T-helper 2 cell (primary cell): ENCODE measurements at places on chromosomes 12 and 14.

DNA sequence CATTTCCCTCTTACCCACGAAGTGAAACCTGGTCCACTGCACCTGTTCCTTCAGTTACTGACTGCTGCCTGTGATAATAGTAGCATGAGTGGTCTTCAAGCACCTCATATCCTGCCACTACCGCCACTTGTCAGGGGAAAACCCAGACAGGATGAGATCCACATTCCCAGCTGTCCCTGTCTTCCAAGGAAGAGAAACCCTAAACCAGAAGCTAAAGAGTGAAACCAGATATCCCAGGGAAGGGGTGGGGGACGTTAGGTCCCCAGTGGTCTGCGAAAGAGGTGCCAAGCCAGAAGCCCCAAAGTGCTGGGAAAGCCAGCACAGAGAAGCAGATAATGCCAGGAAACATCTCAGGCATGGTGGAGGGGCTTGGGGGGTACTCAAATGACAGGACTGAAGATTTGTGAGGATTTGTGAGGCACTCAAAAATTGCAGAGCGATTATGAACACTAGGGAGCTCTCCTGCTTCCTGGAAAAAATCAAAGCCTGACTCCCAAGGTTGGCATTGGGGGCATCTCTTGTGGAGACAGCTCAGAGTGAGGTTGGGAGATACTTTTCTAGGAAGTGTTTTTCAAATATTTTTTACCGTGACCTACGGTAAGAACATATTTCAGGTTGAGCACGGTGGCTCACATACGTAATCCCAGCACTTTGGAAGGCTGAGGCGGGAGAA is 77.9 kb downstream of the TMEM30B start:
- DNase-seq: no peak

- DNase-seq: no peak
Observed at GRCh38 chr12:42091769-42092168, 52.9 kb downstream of the GXYLT1 start.

DNA sequence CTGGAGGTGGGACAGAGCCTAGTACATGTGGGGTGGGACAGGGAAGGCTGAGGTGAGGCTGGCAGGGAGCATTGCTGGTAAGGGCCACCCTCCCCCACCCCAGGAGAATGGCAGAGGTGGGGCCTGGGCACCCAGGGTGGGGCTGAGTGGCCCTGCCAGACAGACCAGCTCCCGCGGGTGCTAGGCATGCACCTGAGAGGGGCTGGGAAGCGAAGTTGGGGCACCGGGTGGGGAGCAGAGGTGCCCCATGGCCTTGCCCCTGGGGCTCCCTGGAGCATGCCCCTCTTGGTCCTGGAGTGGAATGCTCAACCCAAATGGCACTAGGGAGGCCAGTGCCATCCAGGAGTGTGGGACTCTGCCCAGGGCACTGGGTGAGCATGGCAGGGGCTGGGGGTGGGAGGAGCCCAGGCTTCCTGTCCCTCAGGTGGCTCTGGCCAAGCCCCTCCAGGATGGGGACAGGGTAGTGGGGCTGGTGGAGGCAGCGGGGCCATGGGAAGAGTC is 1.3 kb downstream of the TNFAIP2 start:
- no peak for DNase-seq

- DNase-seq: no peak
Observed at GRCh38 chr12:125263385-125263784, 198.2 kb downstream of the AACS start.

DNA sequence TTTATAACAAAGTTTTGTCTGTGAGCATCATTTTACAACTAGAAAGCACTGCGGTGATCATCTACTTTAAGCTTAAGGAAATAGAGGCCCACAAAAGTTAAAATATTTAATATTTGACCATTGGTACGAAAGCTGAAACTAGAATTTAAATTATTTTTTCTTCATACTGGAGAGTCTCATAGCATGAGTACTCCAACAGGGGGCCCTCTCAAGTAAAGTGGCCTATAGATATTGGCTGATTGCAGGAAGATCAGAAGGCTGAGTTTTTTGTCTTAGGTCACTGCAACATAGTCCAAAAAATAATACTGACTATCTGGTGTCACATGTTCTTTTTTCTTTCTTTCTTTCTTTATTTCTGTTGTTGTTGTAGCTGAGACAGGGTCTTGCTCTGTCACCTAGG is 75.3 kb upstream of the ZDHHC17 start:
- DNase-seq: no peak

DNA sequence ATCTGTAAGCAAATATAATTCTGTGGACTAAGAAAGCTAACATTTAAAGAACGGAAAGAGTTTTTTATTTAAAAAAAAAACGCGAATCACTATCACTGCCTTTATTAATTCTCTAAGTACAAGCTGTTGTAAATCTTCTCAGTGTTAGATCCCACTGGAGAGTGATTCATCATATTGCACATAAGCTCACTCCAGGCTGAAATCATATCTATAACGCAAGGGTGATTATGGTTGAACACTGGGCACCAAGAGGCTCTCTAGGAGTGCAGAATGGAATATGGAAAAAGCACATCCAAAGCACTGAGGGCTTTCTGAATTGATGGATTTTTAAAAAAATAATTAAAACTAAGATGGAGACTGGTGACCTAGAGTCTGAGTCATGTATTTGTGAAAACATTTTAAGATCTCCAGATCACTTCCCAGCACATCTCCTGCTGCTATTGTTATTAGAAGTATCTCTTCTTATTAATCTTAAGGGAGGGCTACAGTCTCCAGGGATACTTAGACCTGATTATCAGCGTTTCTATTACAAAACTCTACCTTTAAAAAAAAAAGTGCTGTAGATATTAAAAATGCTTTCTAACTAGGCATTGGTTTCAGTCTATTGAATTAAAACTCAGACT is 1106.8 kb downstream of the AACS start:
- DNase-seq: no peak

GRCh38 chr12:68455691-68456345 is 123.7 kb upstream of the MDM1 start:
- DNase-seq: peak; percentile 48

- DNase-seq: no peak
Observed at GRCh38 chr14:27528328-27528727, 930.5 kb upstream of the NOVA1 start.

- DNase-seq: no peak
Observed at GRCh38 chr14:104478656-104479055, 100.9 kb upstream of the C14orf180 start.

DNA sequence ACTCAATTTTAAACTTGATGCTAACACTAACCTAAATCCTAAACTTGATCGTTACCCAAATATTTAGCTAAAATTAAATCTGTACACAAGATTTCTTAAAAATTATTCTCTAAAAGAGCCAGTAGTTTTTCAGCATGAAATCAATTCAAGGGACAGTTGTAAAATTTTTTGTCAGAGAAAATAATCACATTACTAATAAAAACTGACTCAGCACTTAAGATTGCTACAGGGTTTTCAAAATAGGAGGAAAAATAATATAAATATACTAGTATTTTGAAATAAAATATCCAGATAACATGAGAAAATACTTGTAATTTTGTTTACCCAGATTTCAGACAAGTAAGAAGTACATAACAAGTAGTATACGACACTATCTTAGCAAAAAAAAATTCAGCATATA is 1268.1 kb upstream of the USP15 start:
- no peak for DNase-seq
